Neuronal stem cell (in vitro differentiated cells): ENCODE measurements at places on chromosomes 3 and 15.
A peak's percentile ranks its signal among the peaks of the same experiment; 100 is the strongest.

- DNase-seq, result no peak
Measured at GRCh38 chr15:40239693-40240618, 1.1 kb downstream of the PAK6 start.

DNA sequence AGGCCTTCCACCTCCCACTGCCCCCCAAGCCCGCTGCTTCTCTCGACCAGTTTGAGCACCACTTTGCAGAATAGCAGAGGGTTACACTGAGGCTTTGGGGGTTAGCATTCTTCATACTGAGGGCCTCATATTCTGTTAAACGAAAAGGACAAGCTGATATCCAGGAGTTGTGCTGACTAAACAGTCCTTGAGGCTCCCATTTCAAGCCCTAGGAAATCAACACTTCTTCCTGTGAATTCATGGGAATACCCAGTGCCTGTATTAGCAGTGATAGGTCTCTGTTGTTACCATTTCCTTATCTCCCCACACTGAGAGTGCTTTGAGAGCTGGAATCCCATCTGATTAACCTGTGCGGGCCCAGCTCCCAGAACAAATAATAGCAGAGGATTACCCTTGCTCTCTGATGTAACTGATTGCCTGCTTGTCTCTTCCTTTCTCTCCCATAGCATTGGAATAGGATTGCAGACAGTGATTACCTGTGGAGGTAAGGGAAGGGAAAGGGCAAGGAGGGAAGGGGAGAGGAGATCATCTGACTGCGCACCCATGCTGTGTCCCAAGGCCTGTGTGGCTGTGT, 930 bp downstream of the FBXW12 start:
- DNase-seq, result no peak

DNA sequence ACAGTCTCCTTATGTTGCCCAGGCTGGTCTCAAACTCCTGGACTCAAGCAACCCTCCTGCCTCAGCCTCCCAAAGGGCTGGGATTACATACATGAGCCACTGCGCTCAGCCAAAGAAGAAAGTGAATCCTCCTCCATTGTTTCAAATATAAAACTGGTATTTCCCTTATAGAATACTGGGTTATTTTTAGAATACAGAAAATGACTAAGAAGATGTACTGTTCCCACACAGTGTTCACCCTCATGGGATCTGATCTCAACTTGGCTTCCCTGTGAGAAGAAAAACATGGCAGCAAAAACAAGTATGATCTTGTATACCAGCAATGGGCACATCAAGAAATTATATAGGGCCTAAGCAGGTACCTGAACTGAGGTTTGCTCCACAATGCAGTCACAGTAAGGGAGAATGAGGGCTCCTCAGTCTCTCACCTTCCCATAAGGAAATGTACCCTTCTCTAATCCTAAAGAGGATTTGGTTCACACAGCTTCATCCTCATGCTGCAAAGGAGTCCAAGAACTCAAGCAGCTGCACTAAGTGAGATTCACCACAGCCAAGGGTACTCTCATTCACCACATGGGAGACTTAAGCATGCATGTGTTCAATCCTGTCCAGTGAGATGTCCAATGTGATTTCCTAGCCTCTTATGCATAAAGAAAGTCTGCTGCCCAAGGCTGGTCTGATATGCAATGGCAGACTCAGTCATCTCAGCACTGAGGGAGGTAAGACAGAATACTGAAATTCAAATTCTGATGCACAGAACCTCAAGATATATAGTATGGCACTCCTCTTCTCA, 25.8 kb downstream of the USP4 start:
- DNase-seq, result no peak

DNA sequence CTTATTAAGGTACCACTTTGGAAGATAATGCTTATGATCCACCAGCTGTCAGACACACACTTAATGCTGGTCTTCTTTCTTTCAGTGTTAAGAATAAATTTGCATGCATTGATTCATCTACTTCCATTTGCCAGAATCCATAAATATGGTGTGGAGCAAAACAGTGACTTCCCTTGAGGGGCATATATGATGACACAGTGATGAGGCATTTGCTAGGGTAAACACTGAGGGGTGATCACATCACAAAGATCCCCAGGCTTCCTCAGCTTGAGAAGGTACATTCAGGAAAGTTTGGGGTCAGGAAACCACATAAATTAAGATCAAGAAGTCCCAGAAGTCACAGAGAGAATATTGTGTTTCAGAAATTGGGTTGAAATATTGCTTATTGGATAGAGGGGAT, 9.9 kb upstream of the ZBED2 start:
- DNase-seq, result no peak

DNA sequence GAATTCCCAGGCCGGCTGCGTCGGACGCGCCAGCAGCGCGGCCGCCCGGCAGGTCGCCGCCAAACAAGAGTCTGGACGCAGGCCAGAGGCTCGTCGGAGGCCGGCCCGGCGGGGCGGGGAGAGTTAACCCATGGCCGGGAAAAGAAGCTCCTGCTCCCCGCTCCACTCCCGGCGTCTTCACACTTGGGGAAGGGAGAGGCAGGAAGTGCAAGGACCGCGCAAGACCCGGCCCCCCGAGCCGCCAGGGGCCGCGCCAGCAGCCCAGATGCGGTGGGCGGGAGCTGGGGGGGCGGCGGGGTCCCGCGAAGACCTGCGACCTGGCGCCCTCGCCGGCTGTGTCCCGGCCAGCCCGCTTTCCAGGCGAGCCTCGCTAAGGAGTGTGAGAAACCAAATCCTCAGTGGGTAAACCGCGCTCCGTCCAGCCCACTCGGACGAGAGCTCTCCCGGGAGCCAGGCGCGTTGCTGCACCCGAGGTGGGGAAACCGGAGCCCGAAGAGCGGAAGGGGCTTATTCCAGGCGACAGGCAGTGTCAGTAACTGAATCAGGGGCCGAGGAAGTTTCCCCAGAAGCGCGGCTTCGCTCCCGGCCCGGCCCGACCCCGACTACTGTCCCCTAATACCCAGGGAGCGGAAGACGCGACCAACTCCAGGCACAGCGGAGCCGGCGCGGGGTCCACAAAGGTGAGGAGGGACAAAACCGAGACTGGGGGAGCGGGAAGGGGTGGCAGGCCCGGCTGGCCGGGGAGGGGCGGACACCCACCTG, 721 bp downstream of the ADAMTS7 start:
- DNase-seq, result peak; percentile 57
